H54 (cell line): ENCODE measurements at places on chromosomes 2 and 18.

GRCh38 chr2:222939979-222940378, 79.1 kb downstream of the ACSL3 start:
- no peak for DNase-seq

GRCh38 chr2:155273323-155273722, 574.8 kb downstream of the KCNJ3 start:
- DNase-seq: no peak

DNA sequence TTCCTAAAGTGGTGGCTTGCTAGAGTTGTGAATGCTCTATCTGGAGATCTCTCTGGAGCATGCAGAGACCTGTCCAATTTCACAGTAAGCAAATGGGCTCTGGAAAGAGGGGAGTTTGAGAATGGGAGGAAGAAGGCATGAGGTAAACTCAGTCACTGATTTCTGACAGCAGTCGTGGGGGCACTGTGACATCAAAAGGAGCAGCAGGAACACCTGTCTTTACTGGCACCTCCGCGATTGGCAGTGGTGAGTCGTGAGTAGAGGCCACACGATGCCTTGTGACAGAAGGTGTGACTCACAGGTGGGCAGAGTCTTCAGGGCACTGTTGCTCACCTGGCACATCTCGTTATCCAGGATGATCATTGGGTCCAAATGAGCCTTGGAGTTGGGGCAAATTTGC, 38.8 kb upstream of the CAVIN2 start:
- no peak for DNase-seq

- DNase-seq: no peak
These were observed 55.2 kb upstream of the TRIB2 start for GRCh38 chr2:12661489-12661888.

GRCh38 chr2:27370816-27371620, 602 bp downstream of the SNX17 start:
- DNase-seq: no peak

DNA sequence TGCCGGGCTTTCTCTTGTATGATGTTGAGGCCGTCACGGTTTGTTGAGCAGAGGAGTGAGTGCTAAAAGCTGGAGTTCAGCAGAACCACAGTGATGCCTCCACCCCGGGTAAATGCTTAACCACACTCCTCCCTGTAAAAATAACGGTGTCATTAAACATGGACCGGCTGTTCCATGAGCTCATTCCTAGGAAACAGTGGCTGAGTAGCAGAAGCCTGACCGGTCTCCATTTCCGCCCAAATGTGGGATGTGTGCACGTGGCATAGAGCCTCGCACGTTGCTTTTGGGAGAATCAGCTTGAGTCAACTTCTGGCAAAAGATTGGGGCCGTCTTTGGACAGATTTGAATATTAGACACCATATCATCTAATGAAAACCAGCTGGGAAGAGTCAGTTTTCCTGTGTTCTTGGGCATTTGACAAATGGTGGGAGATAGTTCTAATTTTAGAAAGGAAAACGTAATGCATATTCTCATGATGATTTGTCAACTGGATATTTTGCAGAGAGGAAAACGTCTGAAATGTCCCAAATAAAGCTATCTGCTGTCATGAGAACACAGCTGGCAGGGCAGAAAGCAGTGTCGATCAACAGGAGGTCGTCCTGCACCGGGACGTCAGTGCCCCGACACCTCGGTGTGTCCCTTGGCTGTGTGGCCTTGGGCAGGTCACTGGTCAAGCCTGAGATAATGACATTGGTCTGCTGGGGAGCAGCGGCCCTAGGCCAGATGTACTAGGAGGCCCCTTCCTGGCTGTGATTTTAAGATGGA, 42.4 kb downstream of the LRRFIP1 start:
- DNase-seq: no peak

- no peak for DNase-seq
These were observed 43.0 kb upstream of the EHBP1 start for GRCh38 chr2:62662554-62662953.

- DNase-seq: no peak
These were observed 302.3 kb downstream of the IRS1 start for GRCh38 chr2:226497146-226497909.

DNA sequence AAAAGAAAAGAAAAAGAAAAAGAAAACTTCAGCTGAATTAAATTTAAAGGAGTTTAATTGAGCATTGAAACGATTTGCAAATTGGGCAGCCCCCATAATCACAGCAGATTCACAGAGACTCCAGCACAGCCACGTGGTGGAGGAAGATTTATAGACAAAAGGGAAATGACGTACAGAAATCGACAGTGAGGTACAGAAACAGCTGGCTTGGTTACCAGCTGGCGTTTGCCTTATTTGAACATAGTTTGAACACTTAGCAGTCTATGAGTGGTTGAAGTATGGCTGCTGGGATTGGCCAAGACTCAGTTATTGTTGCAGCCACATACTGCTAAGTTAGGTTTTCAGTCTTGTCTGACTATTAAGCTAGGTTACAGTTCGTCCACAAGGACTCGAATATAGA, 312.2 kb upstream of the SLC14A2 start:
- DNase-seq: no peak

- no peak for DNase-seq
These were observed 17.5 kb downstream of the COL4A4 start for GRCh38 chr2:227146456-227146855.

- DNase-seq: peak; percentile 92
These were observed 14.3 kb upstream of the TMEM185B start for GRCh38 chr2:120237491-120237902.

DNA sequence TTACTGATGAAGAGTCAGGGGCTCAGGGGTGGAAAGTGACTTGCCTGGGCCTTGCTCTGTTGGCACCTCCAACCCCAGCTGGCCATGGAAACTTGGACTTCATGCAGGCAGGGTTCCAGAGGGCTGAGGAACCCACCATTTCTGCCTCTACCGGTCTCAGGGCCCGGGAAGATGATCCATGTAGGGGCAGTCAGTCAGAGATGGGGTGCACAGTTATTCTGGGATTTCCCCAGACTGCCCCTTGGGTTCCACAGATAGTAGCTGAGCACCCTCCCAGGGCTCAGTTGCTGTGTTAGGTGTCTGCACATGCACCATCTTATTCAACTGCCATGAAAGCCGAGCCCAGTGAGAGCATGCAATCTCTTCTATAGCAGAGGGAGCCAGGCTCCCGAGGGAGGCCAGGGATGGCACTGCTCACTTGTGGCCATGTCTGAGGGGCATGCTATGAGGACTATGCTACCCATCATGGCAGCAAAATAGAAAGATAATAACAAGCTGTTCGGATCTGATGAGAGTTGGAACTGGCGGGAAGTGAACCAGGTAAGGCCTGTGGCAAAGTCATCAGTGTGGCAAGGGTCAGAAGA, 37.3 kb downstream of the RHOB start:
- DNase-seq: no peak

DNA sequence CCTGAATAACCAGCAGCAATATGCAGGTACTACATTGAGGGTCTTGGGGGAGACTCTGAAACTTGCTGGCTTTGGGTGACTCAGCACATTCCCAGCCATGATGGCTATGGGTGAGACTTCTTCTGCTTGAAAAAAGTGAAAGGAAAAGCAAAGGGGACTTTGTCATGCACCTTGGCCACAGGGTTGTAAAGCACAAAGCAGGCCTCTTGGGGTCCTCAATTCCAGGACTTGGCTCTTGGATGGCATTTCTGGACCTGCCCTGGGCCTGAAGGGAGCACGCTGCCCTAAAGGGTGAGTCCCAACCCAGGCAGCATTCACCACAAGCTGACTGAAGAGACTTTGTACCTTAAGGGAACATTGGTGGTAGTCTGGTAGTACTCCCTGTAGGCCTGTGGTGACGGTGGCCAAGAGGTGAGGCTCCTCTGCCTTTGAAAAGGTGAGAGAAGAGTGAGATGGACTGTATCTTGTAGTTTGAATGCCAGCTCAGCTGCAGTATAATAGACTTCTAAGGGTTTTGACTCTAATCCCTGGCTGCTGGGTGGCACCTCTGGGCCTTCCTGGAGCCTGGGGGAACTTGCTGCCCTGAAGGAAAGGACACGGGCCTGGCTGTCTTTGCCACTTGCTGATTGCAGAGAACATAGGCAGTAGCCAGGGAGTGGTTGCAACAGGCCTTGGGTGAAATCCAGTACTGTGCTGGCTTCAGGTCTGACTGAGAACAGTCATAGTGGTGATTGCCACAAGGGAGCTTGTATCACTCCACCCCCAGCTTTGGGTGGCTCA, 36.5 kb upstream of the CYTIP start:
- DNase-seq: no peak

DNA sequence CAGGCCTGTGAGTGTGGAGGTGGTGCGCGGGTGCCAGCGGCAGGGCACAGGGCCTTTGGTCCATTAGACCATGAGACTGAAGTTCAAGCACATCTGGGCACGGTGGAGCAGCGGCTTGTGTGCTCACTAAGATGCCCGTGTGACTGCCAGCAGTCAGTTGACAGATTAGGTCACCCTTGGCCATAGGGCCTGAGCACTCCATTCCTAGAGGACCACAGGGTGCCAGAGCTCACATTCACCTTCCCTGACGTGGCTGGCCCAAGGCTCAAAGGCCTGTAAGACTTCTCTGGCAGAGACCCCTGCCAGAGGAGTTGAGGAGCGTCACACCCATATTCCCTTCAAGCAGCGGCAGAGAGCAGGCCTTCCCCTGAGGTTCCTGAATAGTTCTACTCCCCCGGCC, 650 bp downstream of the LHCGR start:
- no peak for DNase-seq

DNA sequence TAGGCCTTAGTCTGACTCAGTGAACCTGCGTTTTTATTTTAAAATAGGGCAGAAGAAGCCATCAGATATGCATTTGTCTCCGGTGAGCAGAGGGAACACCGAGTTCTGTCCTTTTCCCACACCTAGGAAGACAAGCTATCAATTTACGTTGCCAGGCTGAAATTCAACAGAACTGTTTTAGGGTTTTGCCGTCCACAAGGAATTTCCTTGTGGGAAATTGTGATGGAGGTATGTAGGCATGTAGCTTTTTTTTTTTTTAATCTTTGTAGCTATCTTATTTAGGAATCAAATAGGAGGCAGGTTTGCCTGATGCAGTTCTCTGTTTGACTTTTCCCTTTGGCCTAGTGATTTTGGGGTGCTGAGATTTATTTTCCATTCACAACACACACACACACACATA, 62.0 kb upstream of the ASAP2 start:
- DNase-seq: no peak

DNA sequence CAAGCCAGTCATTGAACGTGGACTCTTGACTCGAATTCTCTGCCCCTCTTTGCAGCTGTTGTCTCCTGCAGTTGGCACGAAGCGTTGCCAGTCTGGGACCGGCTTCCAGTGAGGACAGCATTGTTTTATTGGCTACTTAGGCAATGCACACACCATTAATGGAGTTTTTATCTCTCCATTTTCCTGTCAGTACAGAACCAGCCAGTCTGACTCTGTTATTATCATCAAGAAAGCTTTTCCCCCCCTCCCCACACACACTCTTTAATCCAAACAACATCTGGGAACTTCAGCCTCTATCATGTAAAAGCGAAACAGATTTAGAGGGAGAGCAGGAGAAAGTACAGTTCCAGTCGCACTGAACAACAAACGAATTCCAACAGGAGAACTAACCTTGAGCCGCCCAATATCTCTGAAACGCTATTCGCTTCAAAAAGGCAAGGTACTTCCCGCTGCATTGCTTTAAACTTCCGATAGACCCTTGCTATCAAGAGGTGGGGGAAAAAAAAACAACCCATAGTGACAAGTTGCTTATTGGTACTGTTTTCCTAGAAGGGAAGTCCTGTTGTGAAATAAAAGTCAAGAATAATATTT, 38.2 kb downstream of the ACVR1 start:
- no peak for DNase-seq

GRCh38 chr2:150477347-150477746, 10.1 kb downstream of the RND3 start:
- no peak for DNase-seq

- DNase-seq: no peak
These were observed 5.9 kb upstream of the ABCA12 start for GRCh38 chr2:215144106-215144875.

GRCh38 chr2:238140040-238140439, 1.6 kb downstream of the KLHL30 start:
- DNase-seq: no peak

DNA sequence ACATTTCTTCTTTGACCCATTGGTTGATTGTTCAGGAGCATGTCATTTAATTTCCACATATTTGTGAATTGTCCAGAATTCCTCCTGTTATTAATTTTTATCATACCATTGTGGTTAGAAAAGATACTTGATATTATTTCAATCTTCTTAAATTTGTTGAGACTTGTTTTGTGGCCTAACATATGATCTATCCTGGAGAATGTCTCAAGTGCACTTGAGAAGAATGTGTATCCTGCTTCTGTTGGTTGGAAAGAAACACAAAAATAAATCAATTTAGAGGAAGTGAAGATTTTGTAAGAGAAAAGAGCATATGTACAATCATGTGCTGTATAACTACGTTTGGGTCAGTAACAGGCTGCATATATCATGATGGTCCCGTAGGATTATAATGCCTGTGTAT, 118.6 kb upstream of the CDC42EP3 start:
- no peak for DNase-seq

GRCh38 chr2:220915092-220915623, 656.9 kb downstream of the EPHA4 start:
- DNase-seq: no peak

- no peak for DNase-seq
These were observed 484.4 kb upstream of the SPRED2 start for GRCh38 chr2:65916785-65917295.

DNA sequence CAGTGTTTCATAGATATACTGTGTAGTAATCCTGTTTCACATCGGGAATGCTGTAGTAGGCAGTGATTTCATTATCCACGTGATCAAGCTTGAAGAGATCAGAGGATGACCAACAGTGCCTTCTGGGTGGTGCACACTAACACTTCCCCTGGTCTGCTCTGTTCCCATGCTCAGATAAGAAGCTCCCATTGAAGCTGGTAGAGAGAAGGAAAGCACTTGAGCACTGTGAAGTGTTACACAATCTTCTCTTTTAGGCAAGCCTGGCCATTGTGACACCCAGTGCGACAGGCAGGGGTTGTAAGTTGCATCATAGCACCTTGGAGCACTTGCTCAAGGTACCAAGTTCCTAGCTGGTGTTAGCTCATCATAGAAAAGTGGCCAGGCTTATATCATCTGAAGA, 30.6 kb upstream of the GPD2 start:
- DNase-seq: no peak

GRCh38 chr2:241904011-241904718, 34.6 kb downstream of the RTP5 start:
- DNase-seq: no peak

GRCh38 chr18:36094431-36094830, 27.1 kb upstream of the RPRD1A start:
- no peak for DNase-seq

- no peak for DNase-seq
These were observed 33.5 kb downstream of the CUL3 start for GRCh38 chr2:224551693-224552092.

DNA sequence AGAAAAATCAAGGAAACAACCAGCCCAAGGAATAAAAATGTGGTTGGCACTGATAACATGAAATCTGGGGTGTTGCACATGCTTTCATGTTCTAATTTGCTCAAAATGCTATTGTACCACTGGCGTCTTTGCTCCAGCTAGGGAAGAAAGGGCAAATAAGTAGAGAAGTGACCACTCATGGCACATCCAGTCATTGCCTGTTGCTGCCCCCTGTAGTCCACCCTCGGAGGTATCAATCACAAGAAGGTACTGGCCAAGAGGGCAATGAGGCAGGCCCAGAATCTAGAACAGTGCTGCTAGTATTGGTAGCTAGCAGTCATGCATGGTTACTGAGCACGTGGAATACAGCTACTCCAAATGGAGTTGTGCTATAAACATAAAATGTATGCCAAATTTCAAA, 213.4 kb downstream of the CDCA7 start:
- DNase-seq: no peak

GRCh38 chr2:42949125-42949524, 156.7 kb upstream of the HAAO start:
- DNase-seq: no peak

- DNase-seq: no peak
These were observed 14.5 kb downstream of the VPS4B start for GRCh38 chr18:63407734-63408133.
